Caco-2 (cell line): ENCODE measurements at places on chromosomes 1 and 21. TPM values are rescaled to one million over a fixed set of nuclear protein-coding genes. Genes with fewer than 3 reads are reported as not detected.

GRCh38 chr1:6538956-6539355 lies 15.4 kb downstream of the NOL9 start:
- H3K27ac ChIP-seq, result no peak overlapping the region
- H3K4me3 ChIP-seq, result no peak overlapping the region

DNA sequence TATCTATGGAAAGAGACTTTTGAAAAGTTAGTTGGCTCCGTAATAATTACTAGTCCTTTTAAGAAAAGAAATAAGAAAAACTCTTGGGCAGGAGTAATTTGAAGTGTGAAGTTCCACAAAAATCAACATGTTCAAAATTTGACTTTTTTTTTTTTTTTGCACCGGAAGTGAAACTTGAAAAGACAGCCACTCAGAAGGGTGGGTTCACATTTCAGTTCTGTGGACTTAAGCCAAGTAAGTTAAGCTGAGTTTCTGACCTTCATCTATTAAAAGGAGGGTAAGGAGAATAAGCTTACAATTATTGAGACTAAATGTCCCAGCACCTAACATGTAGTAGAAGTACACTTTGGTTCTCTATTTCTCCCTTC lies 11.0 kb downstream of the RO60 start:
- H3K27me3 ChIP-seq, result no peaks in the 10 kb centered on the region
- no peaks in the 10 kb centered on the region for H3K4me1 ChIP-seq
- H3K27ac ChIP-seq, result no peak overlapping the region
- DNase-seq, result no peak
- H3K4me3 ChIP-seq, result no peak overlapping the region

DNA sequence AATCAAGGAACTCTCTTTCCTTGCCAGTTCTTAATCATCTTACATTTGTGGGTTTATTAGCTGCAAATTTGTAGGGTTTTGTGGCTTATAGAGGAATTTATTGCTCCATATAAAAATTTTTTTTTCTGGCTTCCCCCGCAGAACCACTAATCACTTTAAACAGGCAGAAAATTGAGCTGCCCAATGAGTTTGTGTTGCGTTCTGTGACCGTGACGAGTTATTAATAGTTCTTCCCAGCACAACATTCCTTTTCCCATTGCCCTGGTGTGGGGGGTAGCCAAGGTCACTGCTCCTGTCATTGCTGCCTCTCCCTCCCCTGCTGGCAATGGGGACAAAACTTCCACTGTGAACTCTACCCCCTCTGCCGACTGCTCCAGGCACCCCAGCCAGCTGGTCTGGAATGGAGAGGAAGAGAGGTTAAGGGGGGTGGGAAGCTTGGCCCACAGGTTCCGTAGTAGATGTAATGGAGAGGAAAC lies 55.1 kb downstream of the UBE2T start:
- no peaks in the 10 kb centered on the region for H3K36me3 ChIP-seq
- H3K27me3 ChIP-seq, result no peaks in the 10 kb centered on the region
- H3K4me3 ChIP-seq, result no peak overlapping the region
- DNase-seq, result no peak

- no peak overlapping the region for H3K4me3 ChIP-seq
- DNase-seq, result no peak
- no peak overlapping the region for H3K27ac ChIP-seq
- no peaks in the 10 kb centered on the region for H3K27me3 ChIP-seq
- H3K4me1 ChIP-seq, result no peaks in the 10 kb centered on the region; the same call in 1 of the 2 replicates
- peaks cover 4% of the 10 kb centered on the region; the same call in 1 of the 2 replicates for H3K36me3 ChIP-seq
Observed at GRCh38 chr21:31667132-31667531, 7.6 kb downstream of the SOD1 start.

The HENMT1 gene
- total RNA-seq, result 18.7 and 21.0 TPM in 2 replicates
